ENCODE measurements at places on chromosomes 3 and 15.

DNA sequence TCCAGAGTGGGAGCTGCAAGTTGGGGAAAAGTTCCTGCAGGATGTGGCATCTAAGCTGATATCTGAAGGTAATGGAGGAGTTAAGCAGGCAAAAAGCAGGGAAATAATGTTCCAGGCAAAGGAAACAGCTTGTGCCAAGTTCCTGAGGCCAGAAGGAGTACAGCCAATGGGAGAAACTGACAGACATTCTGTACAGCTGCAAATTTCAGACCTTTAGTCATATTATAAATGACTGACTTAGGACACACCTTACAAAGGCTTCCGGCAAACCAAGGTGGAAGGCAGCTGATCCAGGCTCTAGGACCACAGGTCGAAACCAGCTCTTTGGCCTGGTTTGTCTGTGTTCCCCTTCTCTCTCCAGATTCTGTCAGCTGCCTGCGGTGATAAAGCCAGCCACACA lies 9.3 kb downstream of the WWTR1 start:
- no peak for DNase-seq

GRCh38 chr3:121735047-121735696 lies 14.4 kb downstream of the GOLGB1 start:
- no peak for DNase-seq

- no peak for DNase-seq
These were observed 89.3 kb downstream of the FOXP1 start for GRCh38 chr3:71494212-71494611.

GRCh38 chr15:96390986-96391385 lies 60.5 kb downstream of the NR2F2 start:
- no peak for DNase-seq

- DNase-seq, result peak; percentile 41
These were observed 114.7 kb upstream of the SLC24A5 start for GRCh38 chr15:48006031-48006511.

- DNase-seq, result no peak
These were observed 191.8 kb downstream of the FAM43A start for GRCh38 chr3:194877291-194878119.

GRCh38 chr3:193157051-193157450 lies 84.0 kb upstream of the PLAAT1 start:
- no peak for DNase-seq

GRCh38 chr15:98683831-98684230 lies 35.5 kb downstream of the IGF1R start:
- DNase-seq, result no peak

DNA sequence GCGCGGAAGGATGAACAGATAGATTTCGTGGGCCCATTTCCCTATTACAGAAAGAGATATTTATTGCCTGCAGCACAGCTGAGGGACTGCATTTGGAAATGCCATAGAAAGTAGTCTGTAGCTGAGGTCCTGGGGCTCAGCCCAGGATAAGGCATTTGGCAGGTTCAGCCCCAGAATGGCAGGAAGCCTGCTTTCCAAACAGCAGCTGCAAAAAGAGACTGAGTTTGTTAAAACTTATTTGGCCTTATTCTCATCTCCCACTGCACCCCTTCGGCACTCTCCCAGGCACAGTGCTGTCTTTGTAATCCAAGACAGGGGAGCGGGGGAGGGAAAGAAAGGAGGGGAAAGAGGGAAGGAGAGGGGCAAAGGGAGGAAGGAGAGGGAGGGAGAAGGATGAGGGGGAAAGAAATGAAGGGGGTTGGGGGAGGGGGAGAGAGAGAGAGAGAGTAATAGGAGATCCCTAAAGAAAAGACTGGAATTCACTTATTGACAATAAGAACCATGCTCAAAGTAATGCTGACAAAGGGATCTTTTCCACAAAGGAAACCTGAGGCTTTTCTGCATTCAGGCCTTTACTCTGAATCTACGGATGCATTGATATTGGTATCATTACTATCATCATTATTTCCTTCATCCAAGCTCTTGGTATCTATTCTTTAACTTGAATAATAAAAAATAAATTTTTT lies 94.0 kb upstream of the LRRN1 start:
- DNase-seq, result peak; percentile 6
